Stimulated activated CD8-positive, alpha-beta memory T cell treated with anti-CD3 and anti-CD28 coated beads, Interleukin-15, amount 100 ng/mL, for 24 hours (primary cell): ENCODE measurements at places on chromosomes 11 and 22.

- DNase-seq: no peak
These were observed 1.8 kb upstream of the SMIM35 start for GRCh38 chr11:118088531-118088930.

DNA sequence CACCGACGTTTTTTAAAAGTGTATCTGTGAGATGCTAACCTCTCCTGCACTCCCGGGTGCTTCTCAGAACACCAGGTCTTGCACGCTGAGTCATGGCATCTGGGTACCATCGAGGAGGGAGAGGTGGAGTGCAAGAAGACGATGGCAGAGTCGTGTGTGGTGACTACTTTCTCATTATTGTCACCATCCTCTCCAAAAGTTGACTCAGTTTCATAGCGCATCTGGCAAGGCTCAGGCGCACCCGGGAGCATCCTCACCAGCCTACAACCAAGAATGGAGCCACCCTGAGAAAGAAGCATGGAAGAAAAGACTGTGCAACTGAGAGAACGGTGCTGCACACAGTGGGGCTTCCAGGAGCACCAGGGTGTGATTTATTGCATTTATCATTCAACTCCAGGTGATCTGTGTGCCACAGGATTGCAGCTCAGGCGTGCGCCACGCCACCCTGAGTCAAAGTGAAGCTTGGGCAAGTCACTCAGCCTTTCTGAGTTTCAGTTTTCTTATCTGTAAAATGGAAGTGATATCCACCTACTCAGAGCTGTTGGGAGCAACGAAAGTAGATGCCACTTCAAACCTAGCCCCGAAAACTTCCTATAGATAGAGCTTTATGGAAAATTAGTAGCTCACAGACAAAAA lies 65.4 kb downstream of the LINC01488 start:
- no peak for DNase-seq

- no peak for DNase-seq
These were observed 130.4 kb downstream of the UVRAG start for GRCh38 chr11:75945446-75945845.

GRCh38 chr11:16278273-16278672 lies 78.1 kb downstream of the SOX6 start:
- DNase-seq: no peak

GRCh38 chr22:25071720-25072119 lies 119.2 kb downstream of the KIAA1671 start:
- no peak for DNase-seq

GRCh38 chr22:24402460-24403192 lies 24.8 kb upstream of the ADORA2A start:
- no peak for DNase-seq

- no peak for DNase-seq
These were observed 31.3 kb downstream of the B3GAT1 start for GRCh38 chr11:134380785-134381184.

DNA sequence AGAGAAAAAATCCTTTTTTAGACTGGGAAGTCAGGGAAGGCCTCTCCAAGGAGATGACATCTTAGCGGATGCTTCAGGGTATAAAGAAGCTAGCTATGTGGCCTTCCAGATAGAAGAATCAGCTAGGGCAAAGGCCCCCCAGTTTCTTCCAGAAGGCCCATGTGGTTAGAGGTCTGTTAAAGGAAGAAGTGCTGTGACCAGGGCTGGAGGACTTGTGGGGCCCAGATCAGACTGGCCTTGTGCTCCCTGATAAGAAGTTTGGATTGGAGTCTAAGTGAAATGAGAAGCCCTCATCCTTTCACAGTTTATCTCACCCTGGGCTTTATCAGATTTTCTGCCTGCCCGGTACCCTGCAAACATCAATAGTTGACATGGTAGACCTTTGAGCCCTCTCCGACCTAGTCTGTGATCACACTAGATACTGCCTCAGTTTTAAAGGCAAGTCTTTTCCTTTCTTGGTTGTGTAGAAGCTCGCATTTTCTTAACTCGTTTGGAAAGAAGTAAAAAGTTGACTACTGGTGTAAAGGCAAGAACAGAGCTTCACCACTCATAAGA lies 7.8 kb downstream of the AMPD3 start:
- DNase-seq: no peak

DNA sequence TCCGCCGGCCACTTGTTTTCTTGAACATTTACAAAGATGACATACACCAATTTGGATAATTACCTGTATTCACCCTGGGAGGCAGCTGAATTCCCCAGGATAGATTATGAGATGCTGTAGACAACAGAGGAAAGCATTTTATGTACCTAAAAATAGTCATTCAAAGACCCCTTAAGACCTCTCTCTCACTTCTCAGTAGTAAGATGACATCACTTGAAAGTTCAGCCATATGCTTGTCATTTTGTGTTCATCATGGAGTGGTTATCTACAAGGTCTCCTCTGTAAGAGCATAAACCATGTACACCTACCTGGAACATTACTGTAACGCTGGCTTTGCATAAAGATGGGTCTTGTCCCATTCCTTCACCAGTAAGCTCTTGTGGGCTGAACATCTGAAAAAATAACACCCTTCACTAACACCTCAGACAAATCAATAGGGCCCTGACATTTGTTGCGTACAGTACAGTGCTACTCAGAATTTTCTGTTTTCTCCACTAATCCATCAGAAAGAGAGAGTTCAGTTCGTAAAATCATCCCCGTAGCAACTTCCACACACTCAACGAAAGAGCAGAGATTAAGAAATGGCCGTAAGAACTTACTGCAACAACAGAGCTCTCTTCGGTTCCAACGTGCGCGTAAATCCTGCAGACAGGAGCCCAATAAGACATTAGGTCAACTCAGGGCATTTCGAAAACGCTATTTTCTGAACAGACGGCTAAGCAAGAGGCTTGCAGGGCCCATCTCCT lies 15.6 kb upstream of the WDR74 start:
- no peak for DNase-seq

DNA sequence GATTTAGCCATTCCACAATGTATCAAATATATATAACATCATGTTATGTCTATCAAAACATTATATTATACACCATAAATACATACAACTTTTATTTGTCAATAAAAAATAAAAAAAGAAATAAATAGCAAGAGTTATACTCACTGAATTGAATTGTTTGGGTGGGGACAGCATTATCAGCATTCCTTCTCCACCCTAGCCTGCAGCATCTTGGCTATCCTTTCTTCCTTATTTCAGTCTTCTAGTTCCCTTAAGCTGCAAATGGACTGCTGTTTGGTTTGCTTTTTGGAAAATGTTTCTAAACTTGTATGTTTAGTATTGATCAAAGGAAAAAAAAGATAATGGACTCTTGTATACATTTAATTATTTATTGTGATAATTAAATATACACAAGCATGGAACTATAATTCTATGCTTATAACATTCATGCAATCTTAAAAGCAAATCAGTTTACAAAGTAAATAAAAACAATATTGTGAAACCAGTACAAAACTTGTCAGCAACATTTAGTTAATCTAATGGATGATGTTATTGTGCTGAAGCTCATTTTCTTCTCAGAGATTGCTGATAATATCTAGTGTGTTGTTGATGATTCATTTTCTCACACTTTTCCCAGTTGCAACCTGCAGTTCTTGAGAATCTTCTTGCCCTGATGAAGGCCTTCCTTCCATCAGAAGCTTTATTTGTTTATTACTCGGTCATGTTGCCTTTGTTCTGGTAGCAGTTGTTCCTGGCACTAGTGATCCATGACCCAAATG lies 5.0 kb downstream of the ARHGAP42 start:
- no peak for DNase-seq

- no peak for DNase-seq
These were observed 1296.6 kb downstream of the BRD1 start for GRCh38 chr22:48531108-48531507.

DNA sequence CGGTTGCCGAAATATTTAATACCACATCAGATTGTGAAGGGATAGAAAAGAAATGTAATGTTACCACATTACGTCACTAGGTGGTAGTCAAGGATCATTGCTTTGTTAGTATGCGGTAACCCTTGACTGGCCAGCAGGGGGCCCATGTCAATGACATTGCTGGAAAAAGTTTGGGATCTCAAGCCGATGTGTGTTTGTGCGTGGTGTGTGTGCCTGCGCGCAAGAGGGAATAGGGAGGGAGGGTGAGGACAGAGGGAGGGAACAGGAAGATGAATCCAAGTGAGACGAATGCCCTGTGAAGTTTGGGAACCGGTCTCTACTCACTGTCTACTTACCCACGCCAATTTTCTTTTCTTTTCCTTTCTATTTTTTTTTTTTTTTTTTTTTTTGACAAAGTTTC lies 10.7 kb upstream of the MRGPRX2 start:
- peak; percentile 21 for DNase-seq

GRCh38 chr22:21642584-21643448 lies 714 bp downstream of the SDF2L1 start:
- no peak for DNase-seq

- no peak for DNase-seq
These were observed 39.7 kb downstream of the ACAT1 start for GRCh38 chr11:108160970-108161566.

GRCh38 chr22:19483481-19484244 lies 3.9 kb downstream of the CDC45 start:
- DNase-seq: no peak

GRCh38 chr11:134480136-134480712 lies 68.2 kb upstream of the B3GAT1 start:
- no peak for DNase-seq

- DNase-seq: no peak
These were observed 60.6 kb upstream of the RDX start for GRCh38 chr11:110356762-110357671.

DNA sequence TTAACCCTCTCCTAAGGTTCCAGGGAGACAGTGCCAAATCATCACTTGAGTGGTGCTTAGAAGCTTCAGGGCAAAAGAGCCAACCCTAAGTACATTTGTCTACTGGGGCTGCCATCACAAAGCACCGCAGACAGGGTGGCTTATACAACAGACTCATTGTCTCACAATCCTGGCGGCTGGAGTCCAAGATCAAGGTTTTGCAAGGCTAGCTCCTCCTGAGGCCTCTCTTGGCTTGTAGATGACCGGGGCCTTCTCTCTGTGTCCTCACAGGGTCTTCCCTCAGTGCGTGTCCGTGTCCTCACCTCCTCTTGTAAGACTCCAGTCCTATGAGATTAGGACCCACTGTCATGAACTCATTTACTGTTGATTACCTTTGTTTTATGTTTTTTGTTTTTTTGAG lies 34.1 kb upstream of the CD81 start:
- no peak for DNase-seq

GRCh38 chr11:78504708-78505107 lies 70.0 kb downstream of the NARS2 start:
- DNase-seq: no peak

GRCh38 chr11:6705905-6706535 lies 22.9 kb upstream of the MRPL17 start:
- DNase-seq: no peak

GRCh38 chr22:33811686-33812085 lies 108.6 kb downstream of the LARGE1 start:
- no peak for DNase-seq

GRCh38 chr11:116774661-116775060 lies 1.9 kb upstream of the BUD13 start:
- no peak for DNase-seq

DNA sequence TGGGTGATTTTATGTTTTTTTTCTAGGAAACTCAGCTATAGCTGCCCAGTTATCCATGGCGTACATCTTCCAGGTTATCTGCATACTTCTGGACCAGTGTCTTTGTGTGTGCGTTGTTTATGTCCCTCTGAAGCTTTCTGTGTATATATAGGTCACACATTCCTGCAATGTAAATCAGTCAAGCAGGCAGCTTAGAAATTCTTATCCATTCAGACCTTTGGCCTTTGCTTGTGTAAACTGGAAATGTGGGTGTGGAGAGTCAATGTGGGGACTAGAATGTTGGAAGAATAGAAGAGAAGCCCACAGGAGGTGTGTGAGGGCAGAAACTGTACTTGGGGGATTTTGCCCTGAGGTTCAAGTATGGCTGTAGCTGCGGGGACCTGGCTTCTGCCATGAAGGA lies 51.7 kb downstream of the BARX2 start:
- no peak for DNase-seq

DNA sequence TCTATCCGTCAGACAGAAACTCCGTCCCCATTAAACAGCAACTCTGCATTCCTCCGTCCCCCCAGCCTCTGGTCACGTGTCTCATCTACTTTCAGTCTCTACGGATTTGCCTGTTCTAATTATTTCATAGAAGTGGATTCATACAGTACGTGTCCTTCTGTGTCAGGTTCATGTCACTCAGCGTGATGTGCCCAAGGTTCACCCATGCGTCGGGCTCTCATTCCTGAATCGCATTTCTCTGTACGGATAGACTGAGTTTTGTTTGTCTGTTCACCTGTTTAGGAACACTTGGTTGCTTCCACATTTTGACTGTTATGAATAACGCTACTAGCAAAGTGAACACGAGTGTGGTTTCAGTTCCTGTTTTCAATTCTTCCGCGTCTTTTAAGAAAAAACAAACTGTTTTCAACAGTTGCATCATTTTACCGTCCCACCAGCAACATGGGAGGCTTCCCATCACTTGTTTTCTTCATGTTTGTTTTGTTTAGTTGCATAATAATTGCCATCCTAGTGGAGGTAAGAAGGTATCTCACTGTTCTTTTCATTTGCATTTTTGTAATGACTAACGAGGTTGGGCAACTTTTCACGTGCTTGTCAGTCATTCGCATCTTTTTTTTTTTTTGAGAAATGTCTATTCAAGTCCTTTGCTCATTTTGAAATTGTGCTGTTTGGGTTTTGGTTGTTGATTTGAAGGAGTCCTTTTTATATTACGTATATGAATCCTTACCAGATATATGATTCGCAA lies 8.9 kb upstream of the NLRP6 start:
- DNase-seq: no peak
